ENCODE measurements at places on chromosomes 7 and 10. TPM values are rescaled to one million over a fixed set of nuclear protein-coding genes. Genes with fewer than 3 reads are reported as not detected.

GRCh38 chr7:111958431-111958830 is 247.8 kb downstream of the DOCK4 start:
- no peak for ATAC-seq

DNA sequence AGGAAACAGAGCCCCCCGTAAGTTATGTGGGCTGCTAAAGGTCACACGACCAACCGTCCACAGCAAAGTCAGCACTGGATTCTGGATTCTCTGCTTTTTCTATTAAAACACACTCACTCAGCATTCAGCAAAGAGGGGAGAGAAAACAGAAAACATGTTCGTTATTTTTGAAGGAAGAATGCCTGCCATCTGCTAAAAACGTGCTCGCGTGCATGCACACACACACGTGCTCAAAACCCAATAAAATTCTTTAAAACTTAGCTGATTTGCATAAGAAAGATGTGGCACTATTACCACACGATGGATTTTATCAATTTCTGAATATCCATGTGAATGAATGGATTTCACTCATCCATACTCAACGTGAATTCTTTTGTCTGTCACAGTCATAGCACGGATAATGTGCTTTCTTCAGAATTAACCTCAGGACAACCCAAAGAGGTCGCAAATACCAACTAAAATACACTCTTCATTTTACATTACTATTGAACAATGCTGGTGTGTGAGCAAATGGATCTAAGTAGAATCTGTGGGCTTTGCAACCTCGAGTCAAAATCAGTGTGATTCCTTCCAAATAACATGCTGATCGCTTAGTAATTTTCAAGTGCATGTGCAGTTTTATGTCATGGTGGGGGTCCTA is 40.8 kb downstream of the NRP1 start:
- ATAC-seq = no peak

Gene CLRN3
- total RNA-seq = not detected

Gene CHAT
- total RNA-seq = 0.94 TPM

Gene TMEM196
- not detected for total RNA-seq
